Left ventricle myocardium inferior (tissue), 1 donor: ENCODE measurements at places on chromosomes 3 and 15. TPM values are rescaled to one million over a fixed set of nuclear protein-coding genes. Genes with fewer than 3 reads are reported as not detected.
A peak's percentile ranks its signal among the peaks of the same experiment; 100 is the strongest.

The MRAS gene
- total RNA-seq = 349 TPM

- H3K27me3 ChIP-seq = no peaks in the 10 kb centered on the region
- H3K4me1 ChIP-seq = peaks cover 31% of the 10 kb centered on the region
- no peak overlapping the region for H3K4me3 ChIP-seq
- no peaks in the 10 kb centered on the region for H3K36me3 ChIP-seq
- no peak overlapping the region for H3K27ac ChIP-seq
- DNase-seq = no peak
These were observed 2.7 kb upstream of the GALNT15 start for GRCh38 chr3:16171825-16172224.

GRCh38 chr15:91237445-91237844 lies 137.4 kb downstream of the SV2B start:
- no peaks in the 10 kb centered on the region for H3K4me1 ChIP-seq
- H3K4me3 ChIP-seq = no peak overlapping the region
- H3K36me3 ChIP-seq = no peaks in the 10 kb centered on the region
- DNase-seq = no peak
- peak overlapping the region; percentile 8 for H3K27ac ChIP-seq

- H3K36me3 ChIP-seq = no peaks in the 10 kb centered on the region
- H3K4me1 ChIP-seq = no peaks in the 10 kb centered on the region
- no peak overlapping the region for H3K27ac ChIP-seq
These were observed 68.9 kb downstream of the SYN2 start for GRCh38 chr3:12073106-12073505.

DNA sequence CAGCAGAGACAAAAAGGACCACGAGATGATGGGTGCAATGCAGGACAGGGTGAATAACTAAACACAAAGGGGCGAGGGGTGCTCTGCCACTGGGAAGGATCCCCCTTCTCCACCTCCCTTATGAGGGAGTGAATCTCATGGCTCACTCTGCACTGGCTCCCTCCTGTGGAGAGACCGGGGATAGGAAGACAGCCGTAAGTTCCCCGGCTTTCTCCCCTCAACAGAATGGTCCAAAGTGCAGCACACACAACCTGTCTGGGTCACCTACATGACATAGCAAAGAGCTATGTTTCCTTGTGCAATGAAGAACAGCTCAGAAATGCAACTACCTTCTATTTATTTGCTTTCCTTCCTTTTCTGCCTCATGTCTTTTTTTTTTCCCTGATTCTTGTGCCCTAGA lies 7.8 kb upstream of the ACSBG1 start:
- H3K4me1 ChIP-seq = peaks cover 9% of the 10 kb centered on the region
- H3K27ac ChIP-seq = no peak overlapping the region
- no peaks in the 10 kb centered on the region for H3K36me3 ChIP-seq
- H3K4me3 ChIP-seq = no peak overlapping the region
- no peak for DNase-seq
- H3K27me3 ChIP-seq = no peaks in the 10 kb centered on the region

DNA sequence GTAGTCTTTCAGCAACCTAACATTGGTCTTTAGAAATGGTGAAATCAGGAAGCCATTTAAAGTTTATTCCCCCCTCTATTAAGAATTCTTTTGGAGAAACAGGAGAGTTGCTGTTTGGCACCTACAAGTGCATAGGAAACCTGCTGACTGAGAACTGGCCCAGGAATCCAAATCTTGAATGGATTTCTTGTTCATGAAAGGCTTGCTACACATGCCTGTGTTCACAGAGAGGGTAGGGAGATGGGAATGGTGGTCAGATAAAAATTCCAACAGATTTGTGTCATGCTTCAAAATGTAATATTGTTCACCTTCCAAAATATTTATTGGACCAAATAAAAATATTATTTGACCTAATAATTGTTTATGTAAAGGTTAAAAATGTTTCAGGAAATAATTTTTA lies 24.2 kb upstream of the ZPLD1 start:
- no peaks in the 10 kb centered on the region for H3K36me3 ChIP-seq
- no peaks in the 10 kb centered on the region for H3K27me3 ChIP-seq
- no peak overlapping the region for H3K27ac ChIP-seq
- H3K4me3 ChIP-seq = no peak overlapping the region
- no peak for DNase-seq
- H3K4me1 ChIP-seq = no peaks in the 10 kb centered on the region

GRCh38 chr3:98982351-98982750 lies 80.9 kb upstream of the DCBLD2 start:
- H3K4me1 ChIP-seq = peaks cover 17% of the 10 kb centered on the region
- no peak for DNase-seq
- no peaks in the 10 kb centered on the region for H3K36me3 ChIP-seq
- H3K27ac ChIP-seq = no peak overlapping the region

The TCAIM gene
- 35.9 TPM for total RNA-seq
